ENCODE measurements at places on chromosomes 13 and 19.

DNA sequence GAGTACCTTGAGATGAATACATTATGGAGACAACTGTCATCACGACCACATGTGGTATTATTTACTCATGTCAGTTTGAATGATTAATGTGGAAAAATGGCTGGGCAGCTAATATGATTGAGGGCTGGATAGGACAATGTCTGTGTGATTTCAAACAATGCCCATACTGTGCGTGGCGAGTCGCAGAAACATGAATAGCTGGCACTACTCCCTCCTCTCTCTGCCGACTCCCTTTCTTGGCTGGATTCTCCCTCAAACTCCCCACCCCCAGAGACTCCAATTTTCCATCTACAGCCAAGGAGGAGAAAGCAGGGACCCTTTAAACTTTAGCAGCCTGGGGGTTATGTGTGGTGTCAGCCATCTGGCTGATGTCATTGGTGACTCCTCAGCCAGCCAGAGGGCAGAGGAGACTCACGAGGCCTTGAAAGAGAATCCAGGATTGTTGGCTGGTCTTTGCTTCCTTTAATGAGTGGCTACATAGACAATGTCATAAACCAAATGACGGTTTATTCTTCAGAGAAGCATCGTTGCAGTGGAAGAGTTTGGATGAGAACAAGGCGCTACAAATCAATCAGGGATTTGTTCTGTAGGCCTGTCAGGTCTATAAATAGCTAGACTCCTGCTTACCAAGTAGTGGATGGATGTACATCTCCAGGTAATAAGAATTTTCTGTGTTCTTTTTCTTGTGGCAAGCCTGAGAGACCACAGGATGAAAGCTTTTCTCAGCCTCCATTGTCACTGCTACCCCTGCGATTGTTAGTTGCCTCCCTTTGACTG, 165.6 kb downstream of the DLEU7 start:
- DNase-seq, result no peak

DNA sequence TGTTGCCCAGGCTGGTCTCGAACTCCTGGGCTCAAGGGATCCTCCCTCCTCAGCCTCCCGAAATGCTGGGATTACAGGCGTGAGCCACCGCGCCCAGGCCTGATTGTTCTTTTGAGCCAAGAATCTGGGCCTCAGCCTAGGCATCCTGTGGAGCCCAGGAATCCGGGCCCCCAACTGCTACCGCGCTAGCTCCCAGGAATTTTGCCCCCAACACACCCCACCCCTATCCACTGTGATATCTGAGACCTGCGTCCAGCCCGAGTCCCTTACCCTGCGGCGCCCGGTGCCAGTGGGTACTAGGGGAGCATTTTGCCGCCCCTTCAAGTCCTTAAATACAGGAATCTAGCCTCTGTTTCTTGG, 838 bp upstream of the MYADM start:
- no peak for DNase-seq

GRCh38 chr13:76271728-76272232, 614.4 kb downstream of the KCTD12 start:
- DNase-seq, result no peak

- no peak for DNase-seq
These were observed 4.5 kb upstream of the RAX2 start for GRCh38 chr19:3776479-3777040.

DNA sequence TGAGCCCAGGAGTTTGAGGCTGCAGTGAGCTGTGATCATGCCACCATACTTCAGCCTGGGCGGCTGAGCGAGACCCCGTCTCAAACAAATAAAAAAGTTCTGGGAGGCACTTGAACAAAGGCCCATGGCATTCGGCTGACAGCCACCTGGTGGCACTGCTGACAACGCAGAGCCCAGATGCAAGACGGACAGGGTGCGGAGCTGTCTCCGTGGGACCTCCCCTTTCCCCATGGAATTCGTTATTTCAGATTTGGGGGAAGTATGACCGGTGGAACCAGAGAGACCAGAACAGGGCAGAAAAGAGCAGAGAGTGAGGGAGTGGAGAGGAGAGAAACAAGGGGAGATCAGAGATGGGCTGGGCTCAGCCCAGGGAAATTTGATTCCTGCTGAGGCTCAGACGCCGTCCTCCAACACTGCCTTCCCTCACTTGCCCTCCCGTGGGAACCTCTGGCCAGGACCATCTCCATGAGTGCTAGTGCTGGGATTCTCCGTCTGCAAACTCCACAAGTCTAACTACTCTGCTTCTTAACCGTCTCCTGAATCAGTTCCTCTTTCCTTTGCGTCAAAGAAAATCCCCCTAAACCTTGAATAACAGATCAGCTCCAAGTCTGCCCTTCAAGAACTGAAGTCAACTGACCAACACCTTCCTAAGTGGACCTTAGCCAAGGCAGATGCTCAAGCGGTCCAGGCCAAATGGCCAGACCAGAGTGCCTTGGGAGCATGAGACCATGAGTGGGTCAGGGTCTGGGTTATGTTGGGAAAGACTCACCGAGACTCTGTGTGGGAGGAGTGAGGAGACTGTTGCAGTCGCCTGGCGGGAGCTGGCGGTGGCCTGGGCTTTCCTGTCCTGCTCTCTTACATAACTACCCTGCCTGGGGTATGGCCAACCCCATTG, 11.9 kb upstream of the ATF5 start:
- no peak for DNase-seq

- no peak for DNase-seq
These were observed 40.6 kb upstream of the ZNF681 start for GRCh38 chr19:23799321-23799720.

DNA sequence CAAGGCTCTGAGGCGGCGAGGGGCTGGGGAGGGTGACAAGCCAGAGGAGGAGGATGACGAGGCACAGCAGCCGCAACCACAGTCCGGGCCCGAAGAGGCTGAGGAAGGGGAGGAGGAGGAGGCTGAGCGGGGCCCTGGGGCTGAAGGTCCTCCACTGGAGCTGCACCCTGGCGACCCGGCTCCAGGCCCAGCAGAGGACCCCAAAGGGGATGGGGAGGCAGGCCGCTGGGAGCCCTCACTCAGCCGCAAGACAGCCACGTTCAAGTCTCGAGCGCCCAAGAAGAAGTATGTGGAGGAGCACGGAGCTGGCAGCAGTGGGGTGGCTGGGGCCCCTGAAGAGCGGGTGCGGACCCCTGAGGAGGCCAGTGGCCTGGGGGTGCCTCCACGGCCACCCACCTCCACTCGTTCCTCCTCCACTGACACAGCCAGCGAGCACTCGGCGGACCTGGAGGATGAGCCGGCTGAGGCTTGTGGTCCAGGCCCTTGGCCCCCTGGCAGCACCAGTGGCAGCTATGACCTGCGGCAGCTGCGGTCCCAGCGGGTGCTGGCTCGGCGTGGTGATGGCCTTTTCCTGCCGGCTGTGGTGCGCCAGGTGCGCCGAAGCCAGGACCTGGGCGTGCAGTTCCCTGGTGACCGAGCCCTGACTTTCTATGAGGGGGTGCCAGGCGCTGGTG, 2.9 kb downstream of the CIC start:
- DNase-seq, result no peak

GRCh38 chr13:108938155-108938554, 308.7 kb downstream of the MYO16 start:
- DNase-seq, result no peak

DNA sequence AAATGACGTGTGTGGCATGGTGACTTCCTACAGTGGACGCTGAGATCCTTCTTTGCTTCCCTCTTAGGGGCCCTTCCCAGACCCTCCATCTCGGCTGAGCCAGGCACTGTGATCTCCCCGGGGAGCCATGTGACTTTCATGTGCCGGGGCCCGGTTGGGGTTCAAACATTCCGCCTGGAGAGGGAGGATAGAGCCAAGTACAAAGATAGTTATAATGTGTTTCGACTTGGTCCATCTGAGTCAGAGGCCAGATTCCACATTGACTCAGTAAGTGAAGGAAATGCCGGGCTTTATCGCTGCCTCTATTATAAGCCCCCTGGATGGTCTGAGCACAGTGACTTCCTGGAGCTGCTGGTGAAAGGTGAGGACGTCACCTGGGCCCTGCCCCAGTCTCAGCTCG, 5.2 kb downstream of the LAIR2 start:
- DNase-seq, result no peak

DNA sequence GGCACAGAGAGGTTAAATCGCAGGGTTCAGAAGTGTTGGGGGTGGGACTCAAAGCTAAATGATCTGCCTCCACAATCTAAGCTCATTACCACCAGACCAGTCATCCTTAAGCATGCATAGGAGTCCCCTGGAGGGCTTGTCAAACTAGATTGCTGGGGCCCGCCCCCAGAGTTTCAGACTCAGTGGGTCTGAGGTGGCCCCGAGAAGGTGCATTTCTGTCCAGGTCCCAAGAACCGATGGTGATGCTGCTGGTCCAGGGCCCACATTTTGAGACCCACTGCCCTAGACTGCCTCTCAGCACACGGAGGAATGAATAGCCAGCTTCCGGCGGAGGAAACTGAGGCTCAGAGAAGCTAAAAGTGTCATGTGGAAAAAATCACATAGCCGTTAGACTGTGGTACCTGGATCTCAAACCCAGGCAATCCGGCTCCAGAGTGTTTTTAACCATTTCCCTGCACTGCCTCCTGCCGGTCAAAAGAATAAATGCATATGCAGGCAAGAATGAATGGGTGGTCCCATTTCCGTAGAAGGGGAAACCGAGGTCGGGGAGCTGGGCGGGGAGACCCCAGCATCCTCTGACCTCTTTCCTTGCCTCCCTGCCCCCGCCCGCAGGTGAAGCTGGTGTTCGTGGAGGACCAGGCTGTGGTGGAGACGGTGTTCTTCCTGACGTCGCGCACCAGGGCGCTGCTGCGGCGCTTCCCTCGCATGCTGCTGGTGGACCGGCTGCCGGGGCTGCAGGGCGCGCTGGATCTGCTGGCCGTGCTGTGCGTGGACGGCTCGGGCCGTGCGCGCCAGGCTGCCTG, 23.8 kb downstream of the ZSWIM9 start:
- no peak for DNase-seq

- no peak for DNase-seq
These were observed 44.4 kb downstream of the GPC6 start for GRCh38 chr13:93270769-93271742.

DNA sequence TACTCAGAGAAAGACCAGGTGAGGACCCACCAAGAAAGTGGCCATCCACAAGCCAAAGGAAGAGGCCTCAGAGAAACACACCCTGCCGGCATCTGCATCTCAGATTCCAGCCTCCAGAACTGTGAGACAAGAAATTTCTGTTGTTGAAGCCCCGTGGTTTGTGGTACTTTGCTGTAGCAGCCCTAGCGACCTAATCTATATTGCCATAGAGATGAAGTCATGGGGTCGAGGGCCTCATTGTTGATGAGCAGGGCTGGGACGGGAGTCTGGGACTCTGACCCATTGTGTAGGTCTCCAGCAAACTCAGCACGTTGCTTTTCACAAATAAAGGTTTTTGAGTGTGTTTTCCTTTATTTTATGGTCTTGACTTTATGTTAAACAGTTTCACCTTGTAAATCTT, 174.9 kb downstream of the TNFSF13B start:
- no peak for DNase-seq

DNA sequence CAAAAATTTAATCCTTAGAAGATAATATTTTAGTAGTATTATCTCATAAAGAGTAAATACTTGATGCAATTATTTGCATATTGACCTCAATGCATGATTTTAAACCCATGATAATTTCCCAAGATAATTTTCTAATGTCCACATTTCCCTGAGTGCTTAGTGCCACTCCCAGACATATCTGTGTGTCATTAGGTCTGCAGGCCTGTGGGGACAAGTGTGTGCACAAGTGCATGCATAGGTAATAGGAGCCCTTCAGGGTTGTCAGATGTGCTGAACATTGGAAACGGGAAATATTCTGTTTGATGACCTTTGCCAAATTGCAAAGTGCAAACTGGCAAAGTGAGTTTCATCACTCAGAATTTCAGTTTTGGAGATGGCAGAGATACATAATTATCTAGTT, 369.9 kb downstream of the KLF5 start:
- DNase-seq, result no peak

GRCh38 chr19:47487551-47488515, 3.8 kb upstream of the KPTN start:
- no peak for DNase-seq
